ENCODE measurements at places on chromosomes 3 and 15.

- DNase-seq, result no peak
Measured at GRCh38 chr3:55203006-55203405, 275.1 kb upstream of the LRTM1 start.

GRCh38 chr15:63196842-63197241 lies 7.4 kb downstream of the RAB8B start:
- no peak for DNase-seq

DNA sequence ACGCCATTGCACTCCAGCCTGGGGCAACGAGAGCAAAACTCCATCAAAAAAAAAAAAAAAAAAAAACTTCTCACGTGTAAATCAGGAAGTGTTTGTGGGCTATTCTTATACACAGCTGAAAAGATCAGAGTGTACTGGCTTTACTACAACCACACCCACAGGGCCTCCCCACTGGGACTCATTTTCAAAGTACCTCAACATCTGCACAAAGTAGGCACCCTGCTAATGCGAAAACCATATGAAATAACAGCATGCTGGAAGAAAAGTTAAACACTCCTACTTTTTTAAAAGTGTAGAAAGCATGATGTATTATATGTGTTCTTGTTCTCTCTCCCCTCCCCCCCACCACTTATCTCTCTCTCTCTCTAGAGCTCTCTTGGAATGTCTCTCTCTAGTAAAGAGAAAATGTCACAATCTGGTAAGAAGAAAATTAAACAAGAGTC lies 11.1 kb downstream of the UACA start:
- DNase-seq, result no peak

GRCh38 chr3:36813305-36813704 lies 49.0 kb upstream of the DCLK3 start:
- DNase-seq, result no peak

DNA sequence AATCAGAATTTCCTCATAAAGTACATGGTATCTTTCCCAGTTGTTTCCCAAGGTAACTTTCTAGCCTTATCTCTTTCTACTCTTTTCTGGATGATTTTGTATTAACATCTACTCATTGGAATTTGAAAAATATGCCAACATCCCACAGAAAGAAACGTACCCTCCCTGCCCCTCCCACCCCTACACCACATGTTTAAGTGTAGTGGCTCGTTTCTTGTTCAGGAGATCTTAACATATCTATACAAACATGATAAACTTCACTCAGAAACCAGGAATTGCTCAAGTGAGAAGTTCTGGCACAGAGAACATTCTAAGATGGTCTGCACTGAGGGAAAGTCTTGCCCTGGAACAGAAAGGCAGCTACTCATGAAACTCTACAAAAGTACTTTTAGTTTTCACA lies 404.7 kb downstream of the SOX2 start:
- DNase-seq, result no peak

DNA sequence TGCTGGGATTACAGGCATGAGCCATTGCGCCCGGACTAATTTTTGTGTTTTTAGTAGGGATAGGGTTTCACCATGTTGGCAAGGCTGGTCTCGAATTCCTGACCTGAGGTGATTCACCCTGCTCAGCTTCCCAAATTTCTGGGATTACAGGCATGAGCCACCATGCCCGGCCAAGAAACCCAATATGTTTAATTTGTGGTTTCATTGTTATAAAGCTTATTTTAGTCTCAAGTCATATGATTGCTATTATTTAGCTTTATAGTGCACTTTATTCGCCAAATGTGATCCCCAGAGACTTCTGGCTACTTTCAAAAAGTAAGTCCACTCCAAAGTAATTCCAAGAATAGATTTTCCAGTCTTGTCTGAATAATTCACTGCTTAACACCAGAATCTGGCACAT lies 19.3 kb upstream of the SLC4A7 start:
- no peak for DNase-seq

- no peak for DNase-seq
Measured at GRCh38 chr3:160928183-160928726, 172.2 kb downstream of the PPM1L start.

- DNase-seq, result no peak
Measured at GRCh38 chr3:193499136-193499770, 55.4 kb downstream of the ATP13A4 start.

GRCh38 chr3:128274837-128275236 lies 121.6 kb downstream of the EEFSEC start:
- no peak for DNase-seq

DNA sequence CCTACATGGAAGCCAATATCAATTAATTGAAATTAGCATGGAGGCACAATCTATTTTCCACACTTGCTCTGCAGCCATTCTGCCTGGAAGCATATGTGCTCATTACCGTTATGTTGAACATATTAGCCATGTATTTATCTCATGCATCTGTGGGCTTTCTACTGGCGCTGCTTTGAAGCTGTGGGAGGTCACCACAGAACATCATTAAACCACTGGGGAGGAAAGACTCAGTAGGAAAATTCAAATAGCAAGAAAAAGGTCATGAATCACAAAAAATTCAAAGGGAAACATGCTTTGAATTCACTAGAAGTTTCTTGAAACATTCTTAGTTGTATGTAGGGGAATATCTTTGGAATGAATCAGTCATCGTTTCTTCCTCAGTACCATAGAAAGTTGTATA lies 652.5 kb downstream of the EDEM1 start:
- DNase-seq, result no peak

GRCh38 chr3:147422196-147422595 lies 13.0 kb downstream of the ZIC1 start:
- DNase-seq, result no peak

GRCh38 chr3:109702252-109702651 lies 364.9 kb upstream of the DPPA4 start:
- DNase-seq, result peak; percentile 24

DNA sequence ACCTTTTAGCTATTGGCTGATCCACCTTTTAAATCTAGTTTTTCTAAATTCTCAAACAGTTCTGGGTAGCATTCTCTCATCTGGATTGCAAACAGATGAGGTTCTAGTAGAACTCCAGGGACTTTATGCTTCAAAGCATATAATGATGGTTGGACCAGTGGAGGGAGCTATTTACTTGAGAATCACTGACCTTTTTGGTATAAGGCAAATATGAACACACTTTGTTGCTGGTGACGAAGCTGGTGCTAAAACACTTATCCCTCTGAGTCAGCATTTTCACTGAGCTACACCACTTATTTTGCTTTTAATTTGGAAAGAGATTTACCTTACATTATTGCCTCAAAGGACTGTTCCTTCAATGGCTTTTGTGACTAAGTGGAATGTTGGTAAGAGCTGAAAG lies 58.6 kb upstream of the SLITRK3 start:
- DNase-seq, result no peak

- no peak for DNase-seq
Measured at GRCh38 chr3:164832216-164832615, 246.1 kb downstream of the SI start.

DNA sequence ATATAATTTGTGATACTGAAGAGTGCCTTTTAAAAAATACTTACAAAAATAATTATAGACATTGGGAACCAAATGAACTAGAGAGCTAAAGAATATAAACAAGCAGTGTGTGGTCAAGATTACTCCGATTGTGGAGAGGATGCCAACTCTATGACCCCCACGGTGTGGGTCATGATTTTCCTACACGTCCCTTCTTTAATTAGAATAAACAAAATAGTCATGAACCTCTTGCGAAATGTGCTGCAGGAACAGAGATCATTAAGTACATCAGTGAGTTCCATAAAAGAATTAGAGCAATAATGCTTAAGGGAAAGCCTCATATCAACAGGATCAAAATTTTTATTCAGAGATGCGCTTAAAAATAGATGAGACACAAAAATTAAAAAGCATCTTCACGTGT lies 476.6 kb upstream of the ROBO1 start:
- DNase-seq, result no peak

DNA sequence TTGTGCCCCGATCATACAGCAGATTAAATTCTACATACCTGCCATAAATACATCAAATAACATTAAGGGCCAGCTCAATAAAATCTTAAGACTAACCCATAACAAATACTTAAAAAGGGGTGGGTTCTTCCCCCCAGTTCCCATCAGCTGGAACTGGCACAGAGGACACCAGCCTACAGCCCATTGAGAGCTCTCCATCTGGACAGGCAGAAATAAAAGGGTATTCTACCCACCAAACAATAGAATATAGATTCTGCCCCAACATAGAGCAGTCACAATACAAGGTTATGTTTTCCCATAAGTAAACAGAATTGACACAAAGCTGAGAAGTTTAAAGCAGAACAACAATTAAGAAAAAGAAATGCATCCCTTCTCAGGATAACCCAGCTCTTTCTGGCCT lies 11.9 kb downstream of the CPOX start:
- no peak for DNase-seq

- peak; percentile 28 for DNase-seq
Measured at GRCh38 chr3:158434412-158435038, 136.5 kb upstream of the MLF1 start.

GRCh38 chr15:78069052-78069414 lies 8.5 kb downstream of the TBC1D2B start:
- no peak for DNase-seq

GRCh38 chr3:195209083-195209846 lies 61.7 kb downstream of the XXYLT1 start:
- DNase-seq, result no peak

Data from stimulated activated naive CD8-positive, alpha-beta T cell treated with anti-CD3 and anti-CD28 coated beads, Interleukin-15, Interleukin-2, amounts not matched to agents 100 U/mL and 50 U/mL, for 24 hours (primary cell).